ENCODE measurements at places on chromosomes 1 and 21.
A peak's percentile ranks its signal among the peaks of the same experiment; 100 is the strongest.

- DNase-seq: no peak
Observed at GRCh38 chr1:47688461-47689296, 250.8 kb downstream of the FOXD2 start.

- DNase-seq: no peak
Observed at GRCh38 chr1:98068016-98068415, 147.2 kb upstream of the DPYD start.

GRCh38 chr1:234373064-234373958 lies at the start of gene COA6:
Gene COA6, plus strand, starts transcription at chr1:234373456. Its CDS starts 11 bp downstream, at chr1:234373467.
- DNase-seq: peak; percentile 88

GRCh38 chr1:230826166-230826875 lies 42.0 kb downstream of the C1orf198 start:
- DNase-seq: no peak

DNA sequence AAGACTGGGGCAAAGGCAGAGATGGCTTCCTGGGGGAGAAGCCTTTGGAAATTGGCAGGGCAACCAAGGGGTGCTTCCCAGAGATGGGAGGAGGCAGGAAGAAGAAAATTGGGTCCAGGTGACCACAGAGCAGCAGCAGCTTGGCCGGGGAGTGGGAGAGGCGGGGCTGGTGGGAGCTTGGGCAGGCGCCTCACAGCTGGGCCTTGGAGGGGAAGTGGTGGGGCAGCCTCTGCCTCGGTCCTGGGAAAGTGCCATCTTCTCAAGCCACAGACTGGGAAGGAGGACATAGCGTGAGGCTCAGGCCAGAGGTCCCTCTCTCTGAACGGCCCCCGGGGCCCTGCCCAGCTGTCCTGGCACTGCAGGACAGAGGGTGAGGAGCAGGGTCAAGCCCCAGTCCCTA lies 24.0 kb upstream of the WASF2 start:
- DNase-seq: no peak

GRCh38 chr1:168273575-168273974 lies 7.1 kb upstream of the TBX19 start:
- no peak for DNase-seq

GRCh38 chr1:235511470-235512240 lies 7.4 kb upstream of the B3GALNT2 start:
- DNase-seq: no peak

GRCh38 chr1:185670187-185670627 lies 64.0 kb upstream of the HMCN1 start:
- DNase-seq: peak; percentile 15

DNA sequence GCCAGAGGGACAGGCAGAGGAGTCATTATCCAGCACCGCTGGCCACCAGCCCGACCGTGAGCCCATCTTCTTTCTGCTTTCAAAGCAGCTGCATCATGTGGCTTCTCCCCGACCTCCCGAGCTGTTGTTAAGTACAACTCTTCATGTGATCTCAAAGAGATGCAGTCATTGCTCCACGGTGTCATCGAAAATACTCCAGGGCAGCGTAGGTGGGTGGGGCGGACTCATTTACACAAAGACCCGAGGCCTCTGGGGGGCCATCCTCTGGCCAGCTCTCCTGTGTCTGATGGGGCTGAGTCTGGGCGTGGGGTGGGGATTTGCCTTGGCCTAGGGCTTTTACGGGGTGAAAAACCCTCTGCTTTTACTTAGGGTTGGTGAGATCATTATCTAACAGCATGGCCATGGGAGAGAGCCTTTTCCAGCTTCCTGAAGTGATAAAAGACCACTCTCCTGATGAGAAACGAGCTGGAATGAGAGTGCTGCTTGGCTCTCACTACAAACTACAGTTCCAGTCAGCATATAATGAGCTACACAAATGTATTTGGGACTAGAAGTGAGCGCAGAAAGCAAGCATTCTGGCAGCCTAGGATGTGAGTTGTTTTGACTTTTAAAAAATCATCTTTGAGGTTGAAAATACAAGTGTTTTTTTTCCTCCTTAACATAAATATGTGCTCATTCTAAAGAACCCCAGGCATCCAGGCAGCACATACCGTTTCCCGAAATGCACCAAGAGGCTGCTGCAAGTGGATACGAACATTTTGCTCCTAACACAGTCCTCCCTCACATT lies 165.0 kb downstream of the RHOU start:
- DNase-seq: no peak

DNA sequence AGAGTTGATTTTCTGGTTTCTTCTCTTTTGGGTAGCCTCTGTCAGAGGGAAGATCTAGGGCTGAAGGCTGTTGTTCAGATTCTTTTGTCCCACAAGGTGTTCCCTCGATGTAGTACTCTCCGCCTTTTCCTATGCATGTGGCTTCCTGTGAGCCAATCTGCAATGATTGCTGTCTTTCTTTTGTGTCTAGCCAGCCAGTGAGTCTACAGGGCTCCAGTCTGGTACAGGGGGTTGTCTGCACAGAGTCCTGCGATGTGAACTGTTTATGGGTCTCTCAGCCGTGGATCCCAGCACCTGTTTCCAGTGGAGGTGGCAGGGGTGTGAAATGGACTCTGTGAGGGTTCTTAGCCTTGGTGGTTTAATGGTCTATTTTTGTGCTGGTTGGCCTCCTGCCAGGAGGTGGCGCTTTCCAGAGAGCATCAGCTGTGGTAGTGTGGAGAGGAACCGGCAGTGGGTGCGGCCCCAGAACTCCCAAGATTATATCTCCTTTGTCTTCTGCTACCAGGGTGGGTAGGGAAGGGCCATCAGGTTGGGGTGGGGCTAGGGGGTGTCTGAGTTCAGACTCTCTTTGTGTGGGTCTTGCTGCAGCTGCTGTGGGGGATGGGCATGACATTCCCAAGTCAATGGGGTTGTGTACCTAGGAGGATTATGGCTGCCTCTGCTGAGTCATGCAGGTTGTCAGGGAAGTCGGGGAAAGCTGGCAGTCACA lies 81.3 kb upstream of the C21orf91 start:
- no peak for DNase-seq

- no peak for DNase-seq
Observed at GRCh38 chr1:164780863-164781262, 221.9 kb downstream of the PBX1 start.

- no peak for DNase-seq
Observed at GRCh38 chr1:157252473-157252872, 114.3 kb upstream of the ETV3 start.

- no peak for DNase-seq
Observed at GRCh38 chr1:225685476-225686176, 32.7 kb upstream of the ENAH start.

DNA sequence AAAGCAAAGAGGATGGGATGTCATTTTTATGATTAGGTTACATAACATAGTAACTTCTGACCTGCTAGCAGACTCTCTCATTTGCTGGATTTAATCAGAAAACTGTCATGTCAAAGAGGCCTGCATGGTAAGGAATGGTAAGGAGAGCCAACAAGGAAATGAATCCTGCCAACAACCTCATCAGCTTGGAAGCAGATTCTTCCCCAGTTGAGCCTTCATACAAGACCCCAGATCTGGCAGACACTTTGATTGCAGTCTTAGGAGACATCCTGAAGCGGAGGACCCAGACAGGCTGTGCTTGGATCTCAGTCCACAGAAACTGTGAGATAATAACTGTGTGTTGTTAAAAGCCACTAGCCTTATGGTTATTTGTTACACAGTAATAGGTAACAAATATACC lies 27.6 kb upstream of the MARK1 start:
- no peak for DNase-seq

- no peak for DNase-seq
Observed at GRCh38 chr1:218351391-218352074, 6.4 kb downstream of the TGFB2 start.

DNA sequence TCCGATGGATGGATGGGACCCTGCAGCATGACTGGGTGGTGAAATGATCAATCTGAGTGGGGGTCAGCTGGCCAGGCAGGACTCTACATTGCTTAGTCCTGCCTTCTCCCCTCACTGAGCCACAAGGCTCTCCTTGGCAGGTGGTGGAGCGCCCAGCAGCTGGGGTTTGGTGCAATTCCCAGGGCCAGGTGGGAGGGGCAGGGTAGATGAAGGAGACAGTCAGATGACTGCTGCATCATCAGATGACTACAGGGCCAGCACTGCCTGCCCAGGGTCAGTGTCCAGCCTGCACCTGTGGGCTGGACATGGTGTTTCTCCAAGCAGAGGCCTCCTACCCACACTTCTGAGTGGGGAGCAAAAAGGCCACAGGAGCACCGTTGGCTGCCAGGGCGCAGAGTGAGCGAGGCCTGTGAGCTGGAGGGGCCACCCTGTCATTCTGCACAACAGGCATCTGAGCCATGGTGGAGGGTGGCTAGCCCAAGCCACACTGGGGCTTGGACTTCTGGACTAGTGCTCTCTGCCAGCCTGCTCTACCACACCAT lies 103.9 kb upstream of the EDN2 start:
- DNase-seq: no peak

DNA sequence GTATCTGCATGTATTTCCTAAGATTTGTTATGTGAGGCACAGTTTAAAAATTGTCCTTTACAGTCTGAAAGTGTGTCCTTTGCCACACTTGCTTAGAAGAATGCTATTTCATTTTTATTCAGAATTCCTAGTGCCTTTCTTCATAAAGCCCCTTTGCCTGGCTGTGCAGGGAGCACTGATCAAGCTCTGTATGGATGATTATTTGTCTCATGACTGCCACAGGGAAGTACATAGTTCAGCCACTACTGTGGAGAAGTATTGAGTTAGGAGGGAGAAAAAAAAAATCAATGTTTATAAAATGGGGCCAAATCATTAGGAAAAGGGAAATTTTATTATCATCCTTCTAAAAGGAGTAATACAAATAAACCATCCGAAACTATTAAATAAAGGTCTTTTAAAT lies 51.4 kb downstream of the LHX4 start:
- DNase-seq: no peak
